ENCODE measurements at places on chromosomes 5 and 9.
A peak's percentile ranks its signal among the peaks of the same experiment; 100 is the strongest.

DNA sequence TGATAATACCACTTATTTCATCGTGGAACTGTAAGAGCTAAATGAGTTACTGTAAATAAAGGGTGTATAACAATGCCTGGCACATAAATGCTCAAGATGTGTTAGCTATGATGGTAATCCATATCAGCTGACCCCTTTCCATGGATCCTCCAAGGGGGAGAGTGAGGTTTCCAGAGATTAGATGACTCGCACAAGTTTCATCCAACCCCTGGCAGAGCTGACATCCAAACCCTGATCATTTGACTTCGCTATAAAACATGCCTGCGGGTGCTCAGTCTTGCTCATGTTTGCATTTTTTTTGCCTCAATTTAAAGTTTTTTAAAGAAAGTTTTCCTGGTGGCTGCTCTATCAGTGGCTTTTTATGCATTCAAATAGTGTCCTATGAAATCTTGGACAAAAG is 145.7 kb upstream of the SMIM23 start:
- no peak for DNase-seq

DNA sequence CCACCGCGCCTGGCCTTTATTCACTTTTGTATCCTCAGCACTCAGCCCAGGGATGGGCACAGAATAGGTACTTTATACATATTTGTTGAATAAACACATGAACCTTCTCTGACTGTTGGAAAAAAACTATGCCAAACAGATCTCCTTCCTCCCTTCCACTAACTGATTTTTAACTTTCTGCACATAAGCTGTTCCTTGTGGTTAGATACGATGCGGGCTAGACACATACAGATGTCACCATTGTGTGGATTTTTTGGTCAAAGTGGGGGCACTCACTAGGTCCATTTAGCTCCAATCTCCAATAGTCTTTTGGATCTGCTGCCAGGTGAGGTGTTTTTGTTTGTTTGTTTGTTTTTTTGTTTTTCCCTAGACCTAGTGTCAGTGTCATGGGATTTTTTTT is 5.1 kb downstream of the TEX48 start:
- no peak for DNase-seq

GRCh38 chr9:111001526-111001925 is 36.7 kb downstream of the LPAR1 start:
- DNase-seq: no peak

- no peak for DNase-seq
Observed at GRCh38 chr9:94805585-94805984, 79.1 kb downstream of the AOPEP start.

DNA sequence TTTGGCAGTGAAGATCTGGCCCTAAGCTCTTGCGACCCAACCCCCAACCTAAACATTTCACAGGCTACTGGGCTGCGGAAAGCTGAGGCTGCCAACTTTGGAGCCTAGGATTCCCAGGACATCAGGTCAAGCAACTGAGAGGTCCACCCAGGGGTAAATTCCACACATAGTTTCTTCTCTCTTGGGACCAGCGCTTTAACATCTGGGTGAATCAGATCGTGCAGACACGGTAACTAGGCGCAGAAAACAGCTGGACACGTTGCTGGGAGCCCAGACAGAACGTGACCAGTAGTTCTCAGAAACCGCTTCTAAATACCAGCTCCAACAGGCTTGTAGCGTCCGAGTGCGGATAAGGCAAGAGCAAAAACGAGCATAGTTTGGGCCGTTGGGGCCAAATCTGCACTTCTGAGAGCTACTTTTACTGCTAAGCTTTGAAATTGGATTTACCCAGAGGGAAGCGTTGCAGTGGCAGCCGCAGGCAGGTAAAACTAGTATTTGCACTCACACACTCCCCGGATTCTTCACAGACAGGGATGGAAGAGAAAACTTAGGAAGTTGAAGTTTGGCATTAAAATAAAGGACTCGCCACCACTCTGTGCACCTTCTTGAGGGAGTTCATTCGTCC is 11.8 kb downstream of the ITGA1 start:
- no peak for DNase-seq

DNA sequence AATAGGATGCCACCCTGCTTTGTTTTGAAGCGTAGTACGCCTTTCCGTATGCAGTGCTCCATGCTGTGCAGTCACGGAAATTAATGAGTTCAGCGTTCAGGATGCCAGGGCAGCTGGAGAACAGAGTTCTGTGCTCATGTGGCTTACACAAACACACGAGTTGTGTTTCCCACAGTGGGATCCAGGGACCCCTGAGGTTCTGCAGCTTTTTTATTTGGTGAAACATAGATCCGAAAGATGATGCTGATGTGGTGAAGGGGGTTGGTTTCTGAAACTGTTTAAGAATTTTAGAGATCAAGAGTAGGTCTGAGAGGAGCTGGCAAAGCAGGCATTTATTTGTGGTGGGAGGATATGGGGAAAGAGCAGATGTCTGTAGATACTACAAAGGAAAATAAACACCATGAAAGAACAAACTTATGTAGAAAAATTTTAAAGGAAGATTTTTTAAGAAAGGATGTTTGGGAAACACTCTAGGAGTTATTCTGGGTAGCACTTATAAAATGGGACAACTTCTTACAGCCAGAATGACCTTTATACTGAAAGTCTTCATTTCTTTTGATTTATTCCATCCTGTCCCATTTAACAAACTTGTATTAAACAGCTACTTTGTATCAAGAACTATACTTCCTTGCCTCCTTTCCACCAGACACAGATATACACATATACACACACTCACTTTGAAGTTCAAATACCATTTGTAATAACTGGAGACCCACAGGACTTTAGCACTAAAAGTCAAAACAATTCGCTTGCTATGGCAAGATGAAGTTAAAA is 52.7 kb downstream of the ITGA1 start:
- DNase-seq: no peak

DNA sequence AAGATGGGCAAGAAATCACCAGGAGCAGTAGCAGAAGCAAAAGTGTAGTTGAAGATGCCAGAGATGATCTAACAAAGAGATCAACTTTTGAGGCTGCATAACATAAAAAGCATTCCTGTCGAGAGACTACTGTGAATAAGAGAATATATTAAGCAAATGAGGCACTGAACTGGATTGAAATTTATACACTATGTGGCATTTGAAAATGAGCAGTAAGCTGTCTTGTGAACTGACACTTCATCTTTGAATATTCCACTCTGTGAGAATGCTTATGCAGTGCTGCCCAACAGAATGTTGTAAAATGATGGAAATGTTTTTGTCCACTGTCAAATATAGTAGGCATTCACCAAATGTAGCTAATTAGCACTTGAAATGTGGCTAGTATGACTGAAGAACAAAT is 18.9 kb upstream of the PRRC1 start:
- DNase-seq: no peak

DNA sequence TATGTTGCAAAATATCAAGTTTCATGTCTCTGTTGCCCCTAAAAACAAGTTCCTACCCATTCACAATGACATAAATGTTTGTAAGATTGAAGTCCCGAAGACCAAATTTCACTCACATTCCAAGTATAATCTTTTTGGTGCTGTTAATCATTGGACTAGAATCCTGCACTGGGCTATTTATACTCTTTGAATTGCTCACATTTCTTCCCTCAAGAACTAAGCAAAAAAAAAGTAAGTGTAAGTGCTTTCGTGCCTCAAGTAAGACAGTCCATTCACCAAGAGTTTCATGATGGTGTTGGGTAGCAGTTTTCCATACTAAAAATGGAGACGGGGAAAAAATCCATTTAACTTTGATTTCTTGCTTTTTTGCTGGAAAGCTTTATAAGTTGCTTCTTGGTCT is 242.3 kb downstream of the EBF1 start:
- DNase-seq: no peak

- no peak for DNase-seq
Observed at GRCh38 chr5:141373673-141374317, at the start of gene PCDHGA6. Gene PCDHGA6 (plus strand): TSS chr5:141373891. CDS start chr5:141374084, 193 bp downstream.

DNA sequence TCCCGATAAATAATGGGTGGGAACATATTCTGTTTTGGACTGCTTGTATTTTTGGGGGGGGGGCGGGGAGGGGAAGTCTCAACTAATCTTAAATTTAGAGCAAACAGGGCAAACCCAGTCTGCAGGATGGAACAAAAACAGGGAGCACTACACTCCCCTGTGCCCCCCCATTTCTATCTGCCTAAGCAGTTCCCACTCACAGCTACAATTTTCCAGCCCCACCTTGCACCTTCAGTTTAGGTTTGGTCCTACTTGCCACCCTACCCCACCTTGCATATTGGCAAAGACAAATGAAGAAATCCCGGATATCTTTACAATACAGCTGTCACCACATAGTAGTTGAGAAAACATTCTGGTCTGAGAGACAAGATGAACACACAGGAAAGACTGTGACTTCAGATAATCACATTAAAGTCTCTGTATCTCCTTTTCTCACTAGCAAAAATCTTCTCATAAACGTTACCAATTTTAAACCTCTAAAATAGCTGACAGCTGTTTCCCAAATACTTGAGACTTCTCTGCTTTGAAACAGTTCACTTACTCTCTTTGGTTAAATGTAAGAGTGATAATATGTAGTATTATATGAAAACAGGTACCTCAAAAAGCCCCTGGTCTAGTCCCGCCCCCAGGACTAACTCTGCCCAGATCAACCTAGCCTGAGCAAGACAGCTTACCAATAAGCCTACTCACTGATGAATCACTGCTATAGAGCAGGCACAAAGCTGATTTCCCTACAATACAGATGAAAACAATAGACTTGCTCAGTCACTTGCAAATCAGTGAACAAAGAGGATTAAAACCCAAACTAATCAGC is 5.2 kb upstream of the RAPGEF6 start:
- no peak for DNase-seq

GRCh38 chr9:97748525-97748924 is 51.4 kb upstream of the XPA start:
- DNase-seq: no peak

DNA sequence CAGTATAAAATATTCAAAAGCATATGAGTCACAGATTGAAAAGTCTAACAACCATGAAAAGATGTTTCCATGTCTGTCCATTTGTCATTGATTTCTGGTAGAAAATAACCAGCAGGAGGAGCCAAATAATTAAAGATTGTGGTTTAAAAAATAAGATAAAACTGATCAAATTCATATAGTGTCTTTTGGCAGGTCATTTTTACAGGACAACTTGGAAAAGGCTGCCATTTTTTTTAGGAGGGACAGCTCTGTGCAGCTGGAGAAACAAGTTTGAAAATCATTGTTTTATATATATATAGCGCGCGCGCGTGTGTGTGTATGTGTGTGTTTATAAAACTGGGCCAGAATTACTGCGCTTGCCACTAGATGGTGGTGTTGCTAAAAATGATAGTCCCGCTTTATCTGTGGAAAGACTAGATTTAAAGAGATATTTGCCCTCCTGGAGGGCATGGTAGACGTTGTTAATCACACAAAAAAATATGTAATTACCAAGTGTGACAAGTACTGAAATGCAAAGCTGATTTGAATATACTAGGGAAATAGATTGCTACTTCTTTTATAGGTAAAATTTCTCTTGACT is 1.3 kb upstream of the TRMO start:
- peak; percentile 9 for DNase-seq

DNA sequence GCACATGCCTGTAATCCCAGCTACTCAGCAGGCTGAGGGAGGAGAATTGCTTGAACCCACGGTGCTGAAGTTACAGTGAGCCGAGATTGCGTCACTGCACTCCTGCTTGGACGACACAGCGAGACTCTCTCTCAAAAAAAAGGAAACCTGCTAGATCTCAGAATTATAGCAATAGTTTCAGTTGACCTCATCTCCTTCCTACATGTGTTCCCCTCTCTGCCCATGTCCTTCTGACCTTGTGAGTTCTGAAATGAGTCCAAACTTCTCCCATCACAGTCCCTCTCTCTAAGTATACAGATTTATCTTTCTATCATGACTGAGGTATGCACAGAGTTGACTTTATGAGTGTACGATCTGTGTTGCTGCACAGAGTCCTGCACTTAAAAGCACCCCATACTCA is 44.6 kb upstream of the SHOC1 start:
- DNase-seq: no peak

GRCh38 chr9:95373782-95374487 is 56.4 kb upstream of the FANCC start:
- DNase-seq: no peak

- no peak for DNase-seq
Observed at GRCh38 chr5:134468921-134469400, 56.5 kb upstream of the JADE2 start.

DNA sequence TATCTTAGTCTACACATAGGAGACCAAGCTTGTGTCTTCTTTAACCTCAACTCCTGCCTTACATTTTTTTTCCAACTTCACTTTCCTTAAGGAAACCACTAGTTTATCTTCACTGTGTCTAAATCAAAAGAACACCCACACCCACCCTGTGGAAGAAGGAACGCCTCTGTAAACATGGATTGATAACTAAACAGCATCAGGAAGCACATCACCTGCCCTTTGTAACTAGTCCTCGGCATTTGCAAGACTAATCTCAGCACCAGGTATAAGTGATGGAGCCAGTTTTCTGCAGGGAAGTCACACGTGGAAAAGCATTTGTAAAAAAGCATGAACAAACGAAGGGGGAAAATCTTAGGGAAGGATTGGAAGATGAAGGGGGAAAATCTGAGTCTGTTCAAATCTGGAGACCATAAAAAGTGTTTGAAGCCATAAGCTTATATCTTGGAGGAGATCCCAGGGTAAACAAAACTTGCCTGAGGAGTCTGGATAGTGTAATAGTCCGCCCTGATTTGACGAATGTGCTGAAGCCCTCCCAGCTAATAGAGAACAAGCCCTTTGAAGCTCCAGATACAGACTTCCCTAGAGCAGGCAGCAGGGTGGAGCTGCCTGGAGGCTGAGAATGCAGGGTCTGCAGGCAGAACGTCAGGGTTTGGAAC is 117.3 kb upstream of the LHFPL2 start:
- no peak for DNase-seq

GRCh38 chr9:109812331-109812730 is 32.3 kb downstream of the PALM2AKAP2 start:
- no peak for DNase-seq

DNA sequence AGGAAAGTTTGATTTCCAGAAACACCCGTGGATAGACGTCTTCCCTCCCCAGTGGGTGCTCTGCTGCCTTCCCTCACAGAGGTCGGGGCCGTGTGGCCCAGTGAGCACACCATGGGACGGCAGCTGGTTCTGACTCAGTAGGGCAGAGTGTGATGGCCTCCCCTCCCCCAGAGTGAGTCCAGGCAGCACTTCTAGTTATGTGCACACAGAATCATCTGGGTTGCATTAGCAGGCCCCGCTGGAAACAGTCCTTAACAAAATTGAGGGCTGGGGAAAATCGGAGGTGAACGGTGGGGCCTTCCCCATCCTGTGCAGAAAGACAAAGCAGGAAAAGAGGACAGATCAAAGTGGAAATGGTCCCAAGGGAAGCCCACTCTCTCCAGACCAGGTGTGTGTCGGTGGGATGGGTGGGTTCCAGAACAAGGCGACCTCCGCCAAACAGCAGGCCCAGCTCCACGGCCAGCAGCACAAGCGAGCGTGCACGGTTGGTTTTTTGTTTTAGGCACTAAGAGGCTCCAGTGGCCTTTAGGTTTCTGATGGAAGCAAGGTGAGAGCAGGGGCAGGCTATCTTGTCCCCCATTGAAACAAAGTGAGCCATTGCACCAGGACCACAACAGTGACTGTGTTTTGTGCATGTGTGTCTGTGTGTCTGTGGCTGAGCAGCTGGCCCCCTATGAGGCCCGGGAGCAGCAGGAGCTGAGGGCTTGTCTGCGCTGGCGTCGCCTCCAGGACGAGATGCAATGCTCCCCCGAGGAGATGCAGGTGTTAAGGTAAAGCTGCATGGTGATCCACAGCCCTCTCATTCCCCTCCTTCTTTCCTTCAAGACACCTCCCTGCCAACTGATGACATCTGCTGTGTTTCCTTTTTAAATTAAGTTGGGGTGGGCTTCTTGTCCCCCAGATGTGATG is 201.5 kb downstream of the AOPEP start:
- no peak for DNase-seq

- no peak for DNase-seq
Observed at GRCh38 chr5:130912088-130912487, 253.0 kb downstream of the HINT1 start.

All from C1 segment of cervical spinal cord (tissue), 14 donors.